Naive thymus-derived CD4-positive, alpha-beta T cell (primary cell): ENCODE measurements at places on chromosomes 2 and 18. TPM values are rescaled to one million over a fixed set of nuclear protein-coding genes. Genes with fewer than 3 reads are reported as not detected.

DNA sequence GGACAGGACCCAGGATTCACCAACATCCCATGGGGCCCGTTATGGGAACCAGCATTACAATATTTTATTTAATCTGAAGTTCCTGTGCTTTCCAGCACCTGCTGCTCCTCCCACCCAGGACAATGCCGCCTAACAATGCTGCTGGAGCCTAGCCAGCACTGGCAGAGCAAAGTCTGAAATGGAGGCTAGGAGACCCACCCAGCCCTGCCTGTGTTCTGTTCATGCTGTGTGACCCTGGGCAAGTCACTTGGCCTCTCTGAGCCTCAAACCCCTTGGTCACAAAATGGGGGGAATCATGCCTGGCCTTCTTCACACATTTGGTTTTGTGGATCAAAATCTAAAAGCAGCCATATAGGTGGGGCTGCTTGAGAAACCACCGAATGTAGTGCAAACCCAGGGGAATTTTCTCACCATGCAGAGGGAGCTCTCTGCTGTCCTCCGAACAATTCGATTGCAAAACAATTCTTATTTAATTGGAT is 38.5 kb upstream of the ODC1 start:
- DNase-seq = peak; percentile 13

DNA sequence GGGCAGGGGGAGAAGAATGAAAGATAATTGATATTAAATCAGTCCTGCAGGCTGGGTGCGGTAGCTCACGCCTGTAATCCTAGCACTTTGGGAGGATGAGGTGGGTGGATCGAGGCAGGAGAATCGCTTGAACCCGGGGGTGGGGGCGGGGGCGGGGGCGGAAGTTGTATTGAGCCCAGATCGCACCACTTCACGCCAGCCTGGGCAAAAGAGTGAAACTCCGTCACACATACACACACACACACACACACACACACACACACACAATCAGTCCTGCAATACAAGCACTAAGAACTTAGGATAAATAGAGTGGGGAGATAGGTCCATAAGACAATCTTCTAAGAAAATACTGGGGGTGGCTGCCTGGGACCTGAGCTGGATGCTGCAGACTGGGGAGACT is 15.1 kb upstream of the PKDCC start:
- no peak for DNase-seq

GRCh38 chr18:5998907-5999306 is 103.6 kb upstream of the TMEM200C start:
- no peak for DNase-seq

DNA sequence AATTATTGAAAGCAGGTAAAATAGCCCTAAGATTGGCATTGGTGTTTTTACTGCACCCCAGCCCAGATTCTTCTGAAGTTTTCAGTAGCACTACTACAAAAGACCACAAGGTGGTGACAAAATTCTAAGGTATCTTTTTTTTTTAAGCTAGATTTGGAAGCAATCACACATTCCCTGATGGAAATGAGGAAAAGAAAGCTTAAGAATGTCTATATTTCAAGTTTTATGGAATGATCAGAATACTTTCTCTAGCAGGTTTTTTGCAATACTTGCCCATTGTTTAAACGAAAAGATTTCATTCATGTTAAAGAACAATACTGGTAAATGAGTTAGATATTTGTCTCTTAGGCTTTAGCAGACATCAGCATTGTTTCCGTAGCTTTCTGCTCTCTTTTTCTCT is 32.1 kb upstream of the ZNF638 start:
- peak; percentile 47 for DNase-seq

DNA sequence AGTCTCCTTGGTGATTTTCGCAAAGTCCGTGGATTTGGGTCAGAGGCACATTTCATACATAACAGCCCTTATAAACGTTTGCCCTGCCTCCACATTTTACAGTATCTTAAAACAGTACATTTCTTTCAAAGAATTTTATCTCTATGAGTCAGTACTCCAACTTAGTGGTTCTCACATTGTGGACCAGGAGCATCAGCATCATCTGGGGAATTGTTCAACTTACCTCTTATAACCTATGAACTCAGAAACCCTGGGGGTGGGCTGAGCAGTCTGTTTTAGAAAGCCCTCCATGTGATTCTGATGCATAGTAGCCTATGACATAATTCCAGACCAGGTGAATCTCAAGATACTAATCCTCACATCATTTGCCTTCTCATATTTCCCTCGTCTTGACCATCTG is 12.4 kb downstream of the SUPT7L start:
- DNase-seq = no peak

GRCh38 chr2:236119003-236119402 is 49.2 kb downstream of the GBX2 start:
- no peak for DNase-seq

GRCh38 chr2:28558158-28558820 is 62.4 kb downstream of the PLB1 start:
- DNase-seq = no peak

LYPD6 gene
- not detected in 2 replicates for total RNA-seq
